Mesenteric fat pad (tissue), 1 donor: ENCODE measurements at places on chromosomes 4 and X. TPM values are rescaled to one million over a fixed set of nuclear protein-coding genes. Genes with fewer than 3 reads are reported as not detected.

The TMEM150C gene
- 9.2 TPM for total RNA-seq

The ADGRL3 gene
- 5.9 TPM for total RNA-seq

The GAGE12F gene
- not detected for total RNA-seq

The TMPRSS11B gene
- not detected for total RNA-seq

The IDS gene
- total RNA-seq: 63.8 TPM

The ZBTB49 gene
- 3.8 TPM for total RNA-seq

The RNF175 gene
- 0.45 TPM for total RNA-seq

The GC gene
- total RNA-seq: not detected

The GPRIN3 gene
- 6.2 TPM for total RNA-seq

The C4orf36 gene
- 1.2 TPM for total RNA-seq

The CNOT6L gene
- 39.9 TPM for total RNA-seq

The SPON2 gene
- total RNA-seq: 27.3 TPM

The CXCL5 gene
- 0.58 TPM for total RNA-seq

The FAM241A gene
- 23.2 TPM for total RNA-seq

The BEX1 gene
- total RNA-seq: 1.1 TPM

The MAP9 gene
- total RNA-seq: 4.9 TPM

The DGAT2L6 gene
- total RNA-seq: not detected

The ENAM gene
- not detected for total RNA-seq

The PIR gene
- 30.0 TPM for total RNA-seq

The PAGE1 gene
- not detected for total RNA-seq

The GYG2 gene
- 377 TPM for total RNA-seq

The CT83 gene
- total RNA-seq: not detected

The RAB9B gene
- 0.74 TPM for total RNA-seq

The FRAS1 gene
- total RNA-seq: 4.3 TPM

The WDR44 gene
- total RNA-seq: 15.3 TPM

The CYP4V2 gene
- total RNA-seq: 18.7 TPM

The GRIA3 gene
- 0.71 TPM for total RNA-seq

The ARHGAP36 gene
- total RNA-seq: not detected

The PGK1 gene
- 339 TPM for total RNA-seq

The CDKL2 gene
- not detected for total RNA-seq

The PNMA6A gene
- total RNA-seq: 2.5 TPM

The PPP2R3B gene
- 7.3 TPM for total RNA-seq

The STIM2 gene
- total RNA-seq: 22.5 TPM

The OPRPN gene
- not detected for total RNA-seq

The RAB41 gene
- total RNA-seq: not detected

The NWD2 gene
- total RNA-seq: 29.0 TPM

The CLIC2 gene
- 20.8 TPM for total RNA-seq
